G401 (cell line): ENCODE measurements at places on chromosomes 1 and 21.

- no peak for DNase-seq
These were observed 583.1 kb upstream of the RGS18 start for GRCh38 chr1:191575180-191575579.

DNA sequence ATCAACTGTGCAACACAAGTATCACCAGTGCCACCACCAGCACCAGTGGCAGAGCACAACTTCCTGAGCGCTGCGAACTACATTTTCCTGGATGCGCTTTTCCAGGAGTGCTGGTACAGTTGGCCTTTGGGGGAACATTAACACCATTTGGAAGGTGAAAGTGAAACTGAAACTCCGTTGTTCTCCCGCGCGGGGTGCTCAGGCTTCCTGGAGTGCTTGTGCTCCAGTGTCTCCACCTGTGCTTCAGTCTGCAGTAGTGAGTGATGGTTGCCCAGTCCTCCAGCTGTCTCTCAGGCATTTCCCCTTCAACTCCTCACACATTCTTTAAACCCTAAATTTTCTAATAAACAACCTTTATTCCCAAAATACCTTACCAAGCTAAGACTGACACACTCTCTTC lies 187.8 kb downstream of the LRRIQ3 start:
- no peak for DNase-seq

- no peak for DNase-seq
These were observed 11.3 kb downstream of the SPATC1L start for GRCh38 chr21:46172863-46173528.

- no peak for DNase-seq
These were observed 65.4 kb downstream of the TOMM20 start for GRCh38 chr1:235063068-235063765.

GRCh38 chr1:48469616-48470480 lies 2.2 kb downstream of the SPATA6 start:
- DNase-seq: peak; percentile 22

GRCh38 chr21:41242238-41242829 lies 74.3 kb upstream of the FAM3B start:
- DNase-seq: no peak

- DNase-seq: no peak
These were observed 4.8 kb upstream of the TFF3 start for GRCh38 chr21:42319851-42320572.

DNA sequence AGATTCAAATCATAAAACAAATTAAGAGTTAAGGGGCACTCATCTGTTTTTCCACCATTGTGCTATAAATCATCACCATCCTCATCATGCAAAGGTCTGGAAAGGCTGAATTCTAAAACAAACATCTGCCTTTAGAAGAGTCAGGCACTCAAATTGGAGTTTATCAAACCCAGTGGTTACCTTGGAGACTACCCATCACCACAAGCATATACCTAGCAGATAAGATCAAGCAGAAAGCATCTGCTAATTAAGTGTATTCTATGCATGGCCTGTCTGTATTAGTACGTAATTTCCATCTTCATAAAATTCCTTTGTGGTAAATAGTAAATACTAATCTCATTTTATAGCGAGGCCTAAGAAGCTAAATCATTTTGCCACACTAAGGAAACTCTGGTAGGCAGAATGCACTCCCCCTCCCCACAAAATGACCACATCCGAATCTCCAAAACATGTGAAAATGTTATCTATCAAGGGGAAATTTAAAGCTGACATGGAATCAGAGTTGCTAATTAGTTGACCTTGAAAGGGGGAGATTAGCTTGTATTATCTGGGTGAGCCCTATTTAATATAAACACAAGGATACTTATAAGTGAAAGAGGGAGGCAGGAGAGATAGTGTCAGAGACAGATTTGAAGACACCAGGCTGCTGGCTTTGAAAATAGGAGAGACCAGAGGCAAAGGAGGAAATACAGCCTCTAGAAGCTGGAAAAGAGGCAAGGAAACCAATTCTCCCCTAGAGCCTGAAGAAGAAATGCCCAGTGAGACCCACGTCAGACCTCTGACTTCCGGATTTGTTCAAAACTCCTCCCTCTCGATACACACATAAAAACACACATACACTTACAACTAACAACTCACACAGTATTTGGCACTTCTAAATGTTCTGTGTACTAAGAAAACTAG lies 23.2 kb downstream of the ARID4B start:
- DNase-seq: no peak

DNA sequence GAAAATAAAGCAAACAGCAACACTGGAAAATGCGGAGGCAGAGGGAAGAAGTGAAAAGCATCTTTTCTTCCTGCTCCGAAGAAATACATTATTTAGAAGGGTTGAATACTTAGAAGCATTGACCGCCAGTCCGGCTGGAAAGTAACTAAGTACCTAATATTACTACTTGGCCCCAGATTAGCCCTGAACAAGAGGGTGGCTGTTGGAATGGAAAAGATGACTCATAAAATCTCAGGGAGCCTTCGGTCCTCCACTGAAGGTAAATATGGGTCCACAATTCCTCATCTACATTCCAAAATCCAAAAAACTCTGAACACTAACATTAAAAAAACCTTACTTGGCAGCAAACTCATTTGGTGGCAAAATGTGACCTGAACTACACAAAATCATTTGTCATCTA lies 40.1 kb downstream of the BCAR3 start:
- DNase-seq: no peak

DNA sequence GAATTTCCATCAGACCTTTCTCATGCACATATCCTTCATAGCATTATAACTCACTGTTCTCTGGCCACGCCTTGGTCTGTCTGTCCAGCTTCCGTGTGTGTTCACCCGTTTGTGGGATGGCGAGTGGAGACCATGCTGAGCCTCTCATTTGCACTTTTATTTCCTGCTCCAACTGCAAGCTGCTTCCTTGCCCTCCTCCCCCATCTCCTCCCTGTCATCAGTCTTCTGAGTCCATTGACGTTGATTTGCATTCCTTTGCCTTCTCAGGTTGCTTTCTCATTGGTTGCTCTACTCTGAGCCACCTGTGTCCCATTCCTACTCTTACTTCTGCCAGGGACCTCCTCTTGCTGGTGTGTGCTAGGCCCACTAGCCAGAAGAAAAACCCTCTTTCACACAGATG lies 146.4 kb downstream of the NOS1AP start:
- no peak for DNase-seq

GRCh38 chr21:41418956-41419680 lies 6.9 kb upstream of the MX1 start:
- no peak for DNase-seq

GRCh38 chr1:169514566-169515270 lies 29.0 kb upstream of the SLC19A2 start:
- DNase-seq: no peak
